ENCODE measurements at places on chromosomes 5 and 9.

DNA sequence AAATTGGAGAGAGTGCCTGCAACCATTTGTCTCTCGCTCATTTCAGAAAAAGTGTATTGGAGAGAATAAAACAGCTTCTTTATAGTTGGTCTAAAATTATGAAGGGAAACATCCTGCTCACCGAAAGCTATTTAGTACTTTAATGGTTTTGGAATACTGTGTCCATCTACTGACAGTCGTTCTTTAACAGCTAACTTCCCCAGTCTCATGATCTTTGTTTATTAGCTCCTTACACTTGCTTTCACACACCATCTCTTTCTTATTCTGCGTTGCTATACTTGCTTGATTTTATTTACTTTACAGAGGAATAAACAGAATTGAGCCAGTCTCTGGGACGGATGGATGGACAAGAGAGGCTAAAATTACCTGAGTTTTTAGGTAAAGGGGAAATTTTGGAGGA lies 229.3 kb downstream of the CCDC171 start:
- no peak for DNase-seq

DNA sequence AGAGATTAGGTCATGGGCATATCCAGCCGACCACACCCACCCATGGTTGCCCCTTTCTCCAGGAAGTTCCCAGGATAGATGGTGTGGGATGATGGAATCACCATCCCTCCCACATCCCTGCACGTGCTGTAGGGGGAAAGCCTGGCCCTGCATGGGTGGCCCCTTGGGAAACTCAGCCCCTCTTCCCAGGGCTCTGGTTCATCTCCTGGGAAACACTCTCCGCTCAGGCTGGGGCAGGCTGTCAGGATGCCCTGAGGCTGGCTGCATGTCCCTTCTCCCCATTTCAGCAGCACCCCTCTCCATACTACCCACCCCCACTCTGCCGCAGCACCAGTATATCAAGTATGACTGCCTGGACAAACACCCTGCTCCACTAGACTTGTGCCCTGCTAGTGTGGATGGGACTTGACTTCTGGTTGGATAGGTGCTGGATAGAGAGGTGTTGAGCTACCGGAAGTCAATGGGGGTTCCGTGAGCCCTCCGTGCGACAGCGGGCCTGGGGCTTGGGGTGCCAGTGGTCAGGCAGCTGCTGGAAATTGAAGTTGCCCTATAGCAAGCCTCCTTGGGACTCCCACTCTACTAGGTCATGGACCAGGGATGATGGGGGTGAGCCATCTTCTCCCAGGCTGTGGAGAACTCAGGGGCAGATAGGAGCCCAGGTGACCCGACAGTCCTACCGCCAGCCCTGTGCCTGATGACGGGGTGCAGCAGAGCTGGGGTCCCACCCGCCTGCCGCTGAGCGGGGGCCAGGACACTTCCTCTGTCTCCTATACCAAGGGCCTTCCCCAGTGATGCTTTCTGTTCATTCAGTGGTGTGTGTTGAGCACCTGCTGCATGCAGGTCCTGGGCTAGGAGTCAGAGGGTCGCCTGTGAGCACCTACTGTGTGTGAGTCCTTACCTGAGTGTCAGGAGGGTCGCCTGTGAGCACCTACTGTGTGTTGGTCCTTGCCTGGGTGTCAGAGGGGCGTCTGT lies 69.4 kb upstream of the COL5A1 start:
- no peak for DNase-seq

DNA sequence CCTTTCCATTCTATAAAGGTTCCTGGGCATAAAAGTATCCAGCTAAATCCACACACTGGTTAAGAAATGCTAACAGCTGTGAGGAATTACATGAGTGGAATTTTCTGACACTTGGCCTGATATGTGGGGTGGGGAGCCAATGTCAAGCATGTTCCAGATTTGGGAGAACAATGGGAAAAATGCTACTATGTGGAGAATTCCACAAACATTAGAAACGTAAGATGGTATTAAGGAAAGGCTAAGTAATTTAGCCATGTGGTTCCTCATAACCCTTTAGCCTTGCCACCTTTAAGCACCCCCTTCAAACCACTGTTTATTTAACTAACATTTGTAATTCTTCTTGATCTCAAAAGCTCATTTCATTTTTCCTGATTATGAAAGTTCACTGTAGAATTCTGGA lies 149.2 kb downstream of the GNA14 start:
- no peak for DNase-seq

- no peak for DNase-seq
Measured at GRCh38 chr5:10676224-10676623, 84.8 kb downstream of the DAP start.

- DNase-seq: no peak
Measured at GRCh38 chr5:65855766-65856315, 70.5 kb upstream of the ERBIN start.

DNA sequence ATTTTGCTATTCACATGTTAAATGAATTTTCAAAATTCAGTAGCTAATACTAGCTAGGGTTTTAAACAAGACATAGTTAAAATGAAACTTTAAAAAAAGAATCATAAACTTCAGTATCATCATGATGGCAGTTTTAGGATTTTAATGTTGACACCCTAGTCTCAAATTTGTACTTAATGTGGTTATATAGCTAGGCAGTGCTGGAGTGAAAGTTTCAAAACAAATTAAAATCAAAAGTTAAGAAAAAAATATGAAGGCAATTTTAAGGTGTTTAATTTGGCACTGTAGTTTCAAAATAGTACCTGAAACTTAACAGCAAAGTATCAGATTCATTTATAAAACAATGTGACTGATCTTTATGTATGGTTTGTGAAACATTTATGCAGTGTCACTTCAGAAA lies 19.3 kb upstream of the CDKN2B start:
- no peak for DNase-seq

- no peak for DNase-seq
Measured at GRCh38 chr5:127429928-127430327, 87.5 kb upstream of the PRRC1 start.

GRCh38 chr5:138230981-138231589 lies 18.0 kb upstream of the CDC23 start:
- DNase-seq: no peak

DNA sequence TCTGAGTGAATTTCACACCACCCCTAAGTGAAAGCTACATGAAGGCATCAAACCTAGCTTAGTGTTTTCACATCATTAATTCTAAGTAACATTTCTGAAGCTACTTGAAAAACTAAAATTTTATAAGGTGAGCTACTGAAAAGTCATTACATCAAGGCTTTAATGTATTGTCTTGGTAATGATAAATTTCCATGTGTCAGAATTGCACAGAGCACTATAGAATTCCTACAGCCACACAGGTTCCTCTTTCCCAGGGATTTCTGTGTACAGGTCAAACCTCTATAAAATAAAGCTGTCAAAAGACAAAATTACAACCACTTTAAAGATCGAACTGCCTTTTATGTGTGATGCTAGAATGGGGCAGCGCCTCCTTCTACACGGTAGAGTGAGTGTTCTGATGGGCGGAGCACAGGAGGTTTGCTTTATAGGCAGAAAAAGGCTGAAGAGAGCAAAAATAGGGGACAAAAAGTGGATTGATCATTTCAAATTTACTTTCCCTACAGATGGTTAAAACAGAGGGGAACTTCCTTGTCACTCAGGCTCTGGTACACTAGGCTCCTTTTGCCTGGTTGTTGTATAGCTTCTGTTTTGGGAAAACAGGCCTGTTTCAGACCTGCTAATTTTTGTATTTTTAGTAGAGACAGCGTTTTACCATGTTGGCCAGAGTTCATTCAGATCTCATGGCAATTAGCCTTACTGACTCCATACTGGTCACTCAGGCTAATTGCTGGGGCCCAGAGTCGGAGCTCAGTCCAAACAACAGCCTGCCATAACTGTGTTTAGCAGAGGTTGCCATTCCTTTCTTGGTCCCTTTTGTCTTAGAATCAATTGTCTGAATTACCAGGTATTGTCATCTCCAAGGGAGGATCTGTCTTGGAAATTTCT lies 102.5 kb upstream of the BASP1 start:
- DNase-seq: no peak

DNA sequence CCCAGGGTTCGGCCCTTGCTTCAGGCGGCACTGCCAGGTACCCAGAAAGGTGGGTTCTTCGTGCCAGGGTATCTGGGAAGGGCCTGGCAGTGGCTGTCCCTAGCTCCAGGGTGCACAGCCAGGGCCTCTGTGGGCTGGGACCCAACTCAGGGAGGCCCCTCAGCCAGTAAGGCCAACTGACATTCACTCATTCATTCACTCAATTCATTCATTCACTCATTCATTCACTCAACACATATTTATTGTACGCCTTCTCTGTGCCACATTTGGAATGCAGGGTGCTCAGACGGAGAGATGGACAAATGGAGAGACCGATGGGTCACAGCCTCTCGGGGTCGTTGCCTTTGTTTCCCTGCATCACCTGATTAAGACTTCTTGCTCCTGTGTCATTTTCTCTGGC lies 154.9 kb downstream of the GAPVD1 start:
- no peak for DNase-seq

DNA sequence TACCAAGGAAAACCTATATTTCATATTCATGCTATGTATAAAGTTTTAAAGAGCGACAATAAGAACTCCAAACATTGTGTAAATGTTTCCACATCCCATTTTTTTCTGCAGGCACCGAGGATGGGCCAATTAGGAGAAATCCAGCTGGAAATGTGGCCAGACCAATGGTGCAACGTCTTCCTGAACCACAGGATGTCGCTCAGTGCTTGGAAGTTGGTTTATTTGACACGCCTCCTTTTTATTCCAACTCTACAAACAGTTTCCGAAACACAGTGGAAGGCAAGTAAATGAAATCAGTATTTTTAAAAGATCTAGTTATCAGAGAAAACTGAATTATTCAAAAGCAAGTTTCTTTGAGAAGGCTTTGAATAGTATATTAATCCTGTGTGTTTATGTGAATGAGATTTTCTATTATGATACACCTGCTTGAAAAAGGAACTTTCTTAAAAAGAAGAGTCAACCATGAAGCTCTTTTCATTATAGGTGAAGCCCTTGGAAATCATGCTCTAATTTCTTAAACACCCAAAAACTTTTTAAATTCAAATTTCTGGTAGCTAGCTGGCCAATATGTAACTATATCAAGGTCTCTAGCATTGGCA lies 9.1 kb downstream of the TYRP1 start:
- peak; percentile 42 for DNase-seq

GRCh38 chr9:34986540-34987047 lies 3.0 kb upstream of the DNAJB5 start:
- no peak for DNase-seq

DNA sequence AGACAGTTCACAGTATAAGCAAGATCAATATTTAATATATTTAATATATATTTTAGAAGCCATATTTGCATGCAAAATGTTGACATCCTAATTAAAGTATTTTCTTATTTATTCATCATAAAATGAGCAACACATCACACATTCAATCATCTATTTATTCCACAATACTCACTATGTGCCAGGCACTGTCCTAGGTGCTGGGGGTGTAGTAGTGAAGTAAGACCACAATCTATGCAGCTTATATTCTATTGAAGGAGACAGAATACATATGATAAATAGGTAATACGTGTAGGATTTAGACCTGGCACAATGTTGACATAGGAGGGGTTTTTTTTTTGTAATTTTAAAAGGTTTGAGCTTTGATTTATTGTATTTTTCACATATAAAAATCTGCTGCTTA lies 63.1 kb downstream of the GRIN3A start:
- no peak for DNase-seq

DNA sequence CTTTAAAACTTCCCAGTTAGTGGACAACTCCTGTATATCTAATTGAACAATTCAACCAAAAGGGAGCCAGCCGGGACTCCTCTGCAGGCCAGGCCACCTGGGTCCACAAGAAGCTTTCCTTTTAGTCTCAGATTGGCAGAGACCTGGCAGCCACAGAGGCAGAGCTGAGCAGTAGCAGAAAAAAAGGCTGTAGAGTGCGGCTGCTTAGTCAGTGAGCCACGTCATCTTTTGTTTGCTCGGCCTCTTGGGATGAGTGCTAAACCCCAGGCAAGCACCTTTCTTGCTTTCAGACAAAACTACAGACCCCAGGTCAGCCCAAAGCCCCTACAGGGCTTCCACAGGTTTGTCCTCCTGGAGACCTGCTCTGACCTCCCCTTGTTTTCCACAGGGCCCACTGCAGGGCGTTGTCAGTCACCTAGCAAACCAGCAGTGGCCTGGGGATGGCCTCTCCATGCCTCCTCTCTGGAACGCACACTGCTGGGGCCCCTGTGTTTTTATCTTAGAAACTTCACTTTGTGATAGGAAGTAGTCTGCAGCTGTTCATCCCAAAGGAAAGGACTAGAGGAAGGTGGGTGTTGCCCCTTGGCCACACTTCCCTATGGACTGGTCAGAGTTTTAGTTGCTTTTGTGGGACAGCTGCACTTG lies 49.9 kb downstream of the SHB start:
- DNase-seq: peak; percentile 76

DNA sequence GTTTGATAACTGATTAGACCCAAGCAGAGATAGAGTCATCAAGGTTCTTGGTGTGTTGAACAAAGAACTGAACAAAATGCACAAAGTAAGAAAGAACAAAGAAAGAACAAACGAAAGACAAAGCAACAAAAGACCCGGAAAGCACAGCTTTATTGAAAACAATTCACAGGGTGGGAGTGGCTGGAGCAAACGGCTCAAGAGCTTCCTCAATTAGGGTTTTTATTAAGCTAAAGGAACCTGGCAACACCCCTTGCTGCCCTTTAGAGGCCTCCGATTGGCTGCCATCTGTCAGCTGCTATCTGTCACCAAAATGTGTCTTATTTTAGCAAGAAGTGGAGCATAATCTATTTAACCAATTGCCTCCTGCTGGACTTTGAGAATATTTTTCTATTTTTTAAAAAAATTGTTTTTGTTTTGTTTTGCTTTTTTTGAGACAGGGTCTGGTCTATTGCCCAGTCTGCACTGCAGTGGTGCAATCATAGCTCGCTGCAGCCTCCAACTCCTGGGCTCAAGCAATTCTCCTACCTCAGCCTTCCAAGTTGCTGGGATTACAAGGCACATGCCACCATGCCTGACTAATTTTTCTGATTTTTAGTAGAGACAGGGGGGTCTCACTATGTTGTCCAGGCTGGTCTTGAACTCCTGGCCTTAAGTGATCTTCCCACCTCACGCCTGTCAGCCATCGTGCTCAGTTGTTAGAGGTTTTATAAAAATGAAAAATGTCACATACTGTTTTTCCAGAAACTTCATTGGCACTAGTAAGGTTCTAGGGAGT lies 7.7 kb upstream of the ABO start:
- no peak for DNase-seq

Data from globus pallidus (tissue), 1 donor.